ENCODE measurements at places on chromosomes 7 and 10.

GRCh38 chr10:383519-383918, 248.3 kb downstream of the ZMYND11 start:
- DNase-seq = no peak

DNA sequence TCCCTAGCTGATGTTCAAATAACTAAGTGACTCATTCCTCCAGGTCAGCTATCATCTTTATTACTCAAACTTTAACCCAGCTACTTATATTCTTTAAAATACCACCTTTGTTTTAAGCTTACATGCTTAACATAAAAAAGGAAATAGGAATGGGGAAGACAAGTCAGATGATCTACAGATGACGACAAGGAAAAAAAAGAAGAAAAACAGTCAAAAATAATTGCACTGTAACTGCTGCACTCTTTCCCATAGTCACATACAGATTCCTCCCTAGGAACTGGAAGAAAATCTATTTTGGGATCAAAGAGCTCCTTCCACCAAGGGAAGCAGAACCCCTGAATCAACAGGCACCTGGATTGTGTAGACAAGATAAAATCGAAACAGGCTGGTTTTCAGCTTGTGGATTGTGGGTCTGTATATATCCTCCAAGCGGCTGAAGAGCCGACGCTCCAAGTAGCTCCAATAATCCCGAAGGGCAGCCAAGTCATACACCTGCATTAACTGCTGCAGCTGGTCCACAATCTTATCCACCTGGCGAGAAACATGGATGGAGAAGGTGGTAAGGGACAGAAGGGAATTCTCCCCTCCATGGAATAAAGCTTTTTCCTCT, 2.0 kb downstream of the WDR91 start:
- no peak for DNase-seq

- DNase-seq = no peak
Observed at GRCh38 chr10:89063465-89063864, 72.9 kb downstream of the FAS start.

DNA sequence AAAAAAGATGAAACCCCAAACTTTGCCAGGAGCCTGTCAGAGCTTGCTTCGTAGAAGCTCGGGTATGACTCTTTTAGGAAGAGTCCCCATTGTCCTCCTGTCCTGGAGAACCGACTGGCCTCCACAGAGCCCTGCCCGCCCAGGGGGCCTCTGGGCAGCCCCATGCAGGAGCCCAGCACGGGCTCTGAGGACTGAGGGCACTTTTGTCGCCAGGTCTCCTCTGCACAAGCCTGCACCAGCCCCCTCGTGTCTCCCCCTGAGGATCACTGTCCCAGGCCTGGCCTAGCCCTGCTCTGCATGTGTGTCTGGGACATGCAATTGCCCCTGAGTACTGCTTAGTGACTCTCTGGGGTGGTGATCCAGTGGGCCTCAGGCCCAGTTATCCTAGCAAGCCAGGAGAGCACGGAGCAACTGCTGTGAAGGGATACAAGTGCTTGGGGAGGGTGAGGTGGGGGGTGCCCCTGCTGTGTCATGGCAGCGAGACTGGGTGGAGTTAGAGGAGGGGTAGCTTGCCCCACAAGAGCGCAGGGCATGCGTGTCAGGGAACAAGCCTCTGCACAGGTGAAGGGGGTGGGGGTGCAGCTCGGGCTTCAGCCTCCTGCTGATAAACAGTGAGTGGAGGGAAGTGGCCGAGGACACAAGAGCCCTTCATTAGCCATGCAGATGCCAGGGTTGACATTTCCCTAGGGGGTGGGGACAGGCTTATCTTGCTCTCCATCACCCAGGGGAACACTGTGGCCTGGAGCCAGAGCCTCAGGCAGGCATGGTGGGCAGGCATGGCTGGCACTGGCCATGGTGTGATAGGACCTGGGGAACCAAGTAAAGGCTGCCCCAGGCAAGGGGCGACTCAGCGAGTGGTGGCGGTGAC, 143.4 kb downstream of the C10orf105 start:
- no peak for DNase-seq

DNA sequence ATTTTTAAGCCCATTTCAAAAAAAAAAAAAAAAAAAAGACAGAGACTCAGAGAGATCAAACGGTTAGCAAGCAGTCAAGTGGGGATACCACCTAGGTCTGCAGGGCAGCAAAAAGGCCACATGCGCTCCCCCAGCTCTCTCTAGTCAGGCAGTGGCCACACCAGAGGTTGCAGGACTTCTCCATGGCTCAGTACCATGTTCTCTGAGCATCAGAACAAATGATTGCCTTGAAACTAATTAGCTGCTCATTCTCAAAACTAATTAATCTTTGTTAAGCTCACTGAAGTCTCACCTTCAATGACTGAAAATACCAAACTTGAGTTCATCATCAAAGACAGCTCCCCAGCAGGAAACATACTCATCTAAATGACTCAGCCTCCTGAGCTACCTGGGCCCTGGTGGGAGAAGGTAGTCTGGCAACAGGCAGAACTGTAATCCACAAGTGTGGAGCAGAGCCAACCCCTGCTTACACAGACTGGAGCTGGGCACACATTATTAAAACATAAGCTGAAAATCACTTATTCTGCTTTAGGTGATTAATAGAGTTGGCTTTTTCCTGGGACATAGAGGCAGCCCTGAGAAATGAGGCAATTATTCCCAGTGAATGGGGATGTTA, 319.6 kb downstream of the GRID1 start:
- DNase-seq = no peak

DNA sequence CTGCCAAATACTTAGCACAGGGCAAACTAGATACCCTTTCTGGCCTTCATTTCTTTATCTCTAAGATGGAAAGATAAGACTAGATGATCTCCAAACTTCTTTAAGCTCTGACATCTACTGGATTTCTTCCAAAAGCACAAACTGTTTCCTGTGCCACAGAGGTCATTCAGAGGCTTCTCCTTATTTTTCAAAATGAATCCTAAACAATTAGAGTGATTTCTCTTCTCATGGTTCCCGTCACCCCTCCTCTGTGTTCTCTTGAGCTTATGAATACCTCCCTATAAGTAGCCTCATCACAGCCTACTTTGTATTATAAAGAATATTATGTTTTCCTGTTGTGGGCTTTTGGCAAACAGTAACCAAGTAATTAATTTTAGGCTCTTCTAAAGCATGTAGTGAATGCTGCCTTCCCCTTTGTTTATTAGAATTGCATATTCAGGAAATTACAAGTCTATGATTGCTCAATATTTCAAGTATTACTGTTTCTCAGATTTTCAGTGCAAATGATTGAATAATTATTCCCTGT, 179.5 kb downstream of the REEP3 start:
- DNase-seq = no peak

GRCh38 chr10:118278649-118279048, 63.5 kb downstream of the FAM204A start:
- DNase-seq = no peak

- no peak for DNase-seq
Observed at GRCh38 chr10:129123428-129123827, 343.6 kb upstream of the MGMT start.

GRCh38 chr10:111347386-111348013, 270.7 kb downstream of the ADRA2A start:
- DNase-seq = no peak

DNA sequence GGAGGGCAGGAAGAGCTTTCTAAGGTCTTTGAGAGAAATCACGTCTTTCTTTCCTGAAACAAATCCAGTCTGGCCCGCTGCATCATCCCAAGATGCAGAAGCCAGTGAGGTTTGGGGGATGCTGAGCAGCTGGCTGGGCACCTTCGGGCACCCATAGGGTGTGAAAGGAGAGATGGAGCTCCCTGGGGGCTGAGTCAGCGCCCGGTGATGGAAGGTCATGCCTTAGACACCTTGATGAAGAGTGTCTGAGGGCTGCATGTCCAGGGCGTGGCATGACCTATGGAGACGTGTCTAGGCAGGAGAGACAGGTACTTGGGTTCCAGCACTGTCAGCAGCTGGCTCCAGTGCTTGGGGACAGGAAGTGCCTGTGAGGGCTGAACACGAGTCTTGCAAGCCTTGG, 88.3 kb downstream of the GOLGA7B start:
- no peak for DNase-seq

DNA sequence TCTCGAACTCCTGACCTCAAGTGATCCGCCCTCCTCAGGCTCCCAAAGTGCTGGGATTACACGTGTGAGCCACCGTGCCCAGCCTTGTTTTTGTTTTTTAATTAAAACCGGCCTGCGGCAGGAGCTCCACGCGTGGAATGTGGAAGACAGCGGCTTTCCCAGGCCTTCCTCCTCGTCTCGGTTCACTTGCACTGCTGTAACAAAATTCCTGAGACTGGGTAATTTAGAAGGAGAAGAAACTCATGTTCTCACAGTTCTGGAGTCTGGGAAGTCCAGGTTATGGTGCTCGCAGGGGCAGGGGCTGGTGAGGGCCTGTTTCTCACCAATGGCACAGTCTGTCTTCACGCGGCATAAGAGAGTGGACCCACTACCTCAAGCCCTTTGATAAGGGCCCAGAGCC, 14.4 kb upstream of the CRYGN start:
- no peak for DNase-seq

DNA sequence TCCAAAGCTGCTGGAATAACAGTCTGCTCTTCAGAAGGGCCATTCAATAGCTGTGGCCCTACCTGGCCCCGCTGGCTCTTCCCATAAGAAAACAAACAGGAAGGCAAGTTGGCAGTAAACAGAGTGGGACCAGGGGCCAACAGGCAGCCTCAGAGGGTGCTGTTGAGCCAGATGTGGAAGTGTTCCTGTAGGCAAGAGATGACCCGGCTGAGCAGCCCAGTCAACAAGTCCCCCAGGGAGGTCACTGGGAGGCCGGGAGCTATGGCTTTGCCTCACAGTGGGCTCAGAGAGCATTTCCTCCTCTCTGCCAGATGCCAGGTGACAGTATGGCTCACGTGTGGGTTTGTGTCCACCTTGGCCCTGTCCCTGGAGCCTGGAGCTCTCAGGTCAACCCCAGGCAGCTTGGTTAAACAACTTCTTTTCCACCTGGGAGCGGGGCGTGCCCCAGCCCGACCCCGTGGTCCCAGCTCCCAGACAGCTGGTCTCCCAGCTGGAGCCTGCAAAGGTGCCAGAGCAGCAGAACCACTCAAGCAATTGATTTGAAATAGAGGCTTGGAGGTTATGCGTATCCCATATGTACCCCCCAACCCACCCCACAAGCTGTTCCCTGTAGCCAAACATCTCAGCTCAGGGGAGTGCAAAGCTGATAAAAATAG, 33.8 kb upstream of the LOXL4 start:
- DNase-seq = no peak

- no peak for DNase-seq
Observed at GRCh38 chr7:83791737-83792136, 142.8 kb upstream of the SEMA3E start.

- no peak for DNase-seq
Observed at GRCh38 chr7:28858206-28858605, 99.9 kb downstream of the TRIL start.

- DNase-seq = no peak
Observed at GRCh38 chr7:83575436-83575835, 73.5 kb downstream of the SEMA3E start.

- DNase-seq = peak; percentile 62
Observed at GRCh38 chr10:45420453-45421192, 46.6 kb downstream of the ALOX5 start.

DNA sequence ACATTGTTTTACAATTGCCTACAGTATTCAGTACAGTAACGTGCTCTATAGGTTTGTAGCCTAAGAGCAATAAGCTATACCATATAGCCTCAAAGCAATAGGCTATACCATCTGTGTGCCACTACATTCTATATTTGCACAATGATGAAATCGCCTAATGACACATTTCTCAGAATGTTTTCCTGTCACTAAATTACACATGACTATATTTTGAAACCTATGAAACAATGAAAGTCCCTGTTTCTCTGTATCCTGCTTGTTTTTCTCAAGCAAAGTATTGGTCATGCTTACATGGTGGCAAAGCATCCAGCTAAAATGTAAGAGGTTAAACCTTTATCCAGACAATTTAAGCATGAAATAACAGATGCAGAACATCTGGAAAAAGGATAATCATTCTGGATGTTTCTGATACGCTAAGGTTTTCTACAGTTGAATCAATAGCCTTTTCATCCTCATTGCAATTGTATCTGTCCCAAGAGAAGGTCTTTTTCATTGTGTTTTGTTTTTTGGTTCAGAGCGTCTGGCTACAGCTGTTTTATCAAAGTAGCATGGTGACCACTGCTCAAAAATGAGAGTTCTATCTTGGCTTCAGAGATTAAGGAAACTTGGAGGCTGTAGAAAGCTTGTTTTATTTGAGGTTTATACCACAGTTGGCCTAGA, 81.7 kb downstream of the CSTF2T start:
- no peak for DNase-seq

DNA sequence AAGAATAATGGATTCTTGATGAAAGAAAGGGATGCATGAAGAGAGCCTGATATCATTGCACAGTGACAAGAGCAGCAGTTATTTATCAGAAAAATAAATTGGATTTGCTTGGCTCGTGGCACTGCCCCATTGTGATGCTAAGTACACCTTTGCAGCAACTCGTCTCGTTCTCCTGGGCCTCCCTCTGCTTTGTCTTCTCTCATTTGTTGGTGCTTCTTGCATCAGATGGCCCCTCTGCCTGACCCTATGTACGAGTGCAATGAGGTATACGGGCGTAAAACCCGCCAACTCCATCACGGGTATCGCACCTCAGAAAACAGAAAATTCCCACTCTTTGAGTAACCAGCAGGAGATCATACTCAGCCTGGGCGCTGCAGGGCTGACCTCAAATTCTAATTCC, 107.2 kb upstream of the C10orf90 start:
- DNase-seq = no peak

- no peak for DNase-seq
Observed at GRCh38 chr7:4823441-4824119, 38.2 kb downstream of the PAPOLB start.

DNA sequence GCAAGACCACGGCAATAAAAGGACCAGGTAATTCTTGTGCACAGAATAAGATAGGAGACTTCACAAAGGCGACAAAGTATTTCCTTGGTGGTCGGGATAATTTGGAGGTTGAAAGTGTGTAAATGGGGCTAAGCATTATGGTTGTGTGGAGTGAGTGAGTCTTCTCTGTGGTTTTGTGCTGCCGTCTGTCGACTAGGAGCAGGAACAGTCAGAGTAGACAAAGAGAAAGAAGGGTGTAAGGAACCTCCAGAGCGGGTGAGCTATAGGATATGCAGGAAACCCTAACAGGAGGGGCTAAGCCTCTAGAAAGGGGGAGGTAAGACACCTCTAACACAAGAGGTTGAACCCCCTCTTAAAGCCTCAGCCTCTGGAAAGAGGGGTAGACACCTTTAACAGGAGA, 201.6 kb downstream of the SH2D4B start:
- no peak for DNase-seq

DNA sequence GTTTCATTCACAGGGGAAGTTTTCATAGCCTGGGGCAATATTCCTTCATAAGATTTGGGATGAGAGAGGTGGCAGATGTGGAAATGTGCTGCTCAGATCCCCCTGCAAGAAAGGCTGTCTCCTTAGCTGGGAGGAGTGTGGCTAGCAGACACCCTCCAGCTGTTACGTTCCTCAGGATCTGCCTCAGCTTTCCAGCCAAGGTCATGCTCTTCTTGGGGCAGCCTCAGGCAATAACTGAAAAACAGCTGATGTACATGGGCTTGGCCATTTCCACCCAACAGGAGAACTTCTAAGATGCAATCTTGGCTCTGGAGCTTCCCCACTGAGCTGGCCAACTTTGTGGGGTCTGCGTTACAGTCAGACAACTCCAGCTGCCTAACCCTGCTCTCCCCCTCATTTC, 51.3 kb upstream of the SEPTIN7 start:
- no peak for DNase-seq

- DNase-seq = peak; percentile 50
Observed at GRCh38 chr7:117119192-117119924, 166.1 kb downstream of the ST7 start.

- DNase-seq = no peak
Observed at GRCh38 chr10:125557311-125557710, 125.7 kb downstream of the TEX36 start.

All from anterior cingulate cortex (tissue), 58 donors.